IPS-NIHi11 (cell line): ENCODE measurements at places on chromosomes 7 and 10.

GRCh38 chr10:26567351-26567721 lies 129.2 kb downstream of the APBB1IP start:
- DNase-seq: no peak

DNA sequence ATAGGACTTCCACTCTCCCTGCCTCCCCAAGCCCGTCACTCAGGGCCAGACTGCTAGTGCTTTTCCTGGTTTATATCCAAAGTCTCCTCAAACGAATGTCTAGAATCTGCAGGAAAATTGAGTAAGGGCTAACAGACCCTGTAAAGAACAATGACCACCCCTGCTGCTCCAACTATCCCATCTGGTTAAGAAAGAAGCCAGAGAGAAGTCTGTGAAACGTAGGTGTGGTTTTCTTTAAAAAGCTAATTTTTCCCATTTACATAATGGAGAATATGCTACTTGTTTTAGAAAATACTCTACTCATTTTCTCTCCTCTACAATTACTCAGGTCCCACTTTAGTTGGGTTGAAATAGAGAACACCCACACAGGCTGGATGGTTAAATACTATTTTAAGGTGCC lies 72.5 kb downstream of the FAM13C start:
- no peak for DNase-seq

- DNase-seq: no peak
Observed at GRCh38 chr7:135980012-135980551, 2.9 kb upstream of the MTPN start.

- no peak for DNase-seq
Observed at GRCh38 chr10:113562704-113563103, 9.9 kb downstream of the HABP2 start.

DNA sequence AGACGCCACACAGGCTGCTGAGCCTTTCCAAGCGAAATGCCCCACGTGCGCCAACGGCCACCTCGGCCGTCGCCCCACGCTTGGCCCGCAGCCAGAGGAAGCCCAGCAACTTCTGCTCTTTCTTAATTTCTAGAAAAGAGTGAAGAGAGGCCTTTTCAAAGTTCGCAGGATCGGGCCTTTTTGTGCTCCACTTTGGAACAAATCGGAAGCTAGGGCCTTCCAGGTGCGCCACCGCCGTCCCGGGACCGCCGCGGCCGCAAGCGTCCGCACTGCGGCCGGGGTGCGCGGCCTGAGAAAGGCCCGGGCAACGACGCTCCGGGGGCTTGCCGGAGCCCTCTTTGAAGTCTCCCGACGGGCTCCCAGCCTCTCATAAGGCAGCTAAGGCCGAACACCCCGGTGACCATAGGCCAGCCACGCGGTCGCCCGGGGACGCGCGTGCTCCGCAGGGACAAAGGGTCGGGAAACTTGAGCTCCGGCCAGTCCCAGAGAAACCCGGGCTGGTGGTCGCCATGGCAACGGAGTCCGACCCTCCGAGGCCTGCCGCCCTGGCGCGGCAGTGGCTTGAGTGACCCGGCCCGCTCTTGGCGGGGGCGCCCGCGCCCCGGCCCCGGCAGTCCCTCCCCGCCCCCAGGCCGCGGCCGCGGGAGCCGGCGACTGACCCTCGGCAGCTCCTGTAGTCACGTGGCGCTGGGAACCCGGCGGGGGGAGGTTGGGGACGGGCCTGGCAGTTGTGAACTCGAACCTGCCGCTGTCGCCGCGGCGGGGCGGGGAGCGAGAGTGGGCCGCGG lies at the start of gene REPIN1:
TSS of gene REPIN1 (plus strand) at position 727 of the 788 bp plus-strand sequence. CDS start 890 bp downstream, outside the sequence.
- peak; percentile 88 for DNase-seq

DNA sequence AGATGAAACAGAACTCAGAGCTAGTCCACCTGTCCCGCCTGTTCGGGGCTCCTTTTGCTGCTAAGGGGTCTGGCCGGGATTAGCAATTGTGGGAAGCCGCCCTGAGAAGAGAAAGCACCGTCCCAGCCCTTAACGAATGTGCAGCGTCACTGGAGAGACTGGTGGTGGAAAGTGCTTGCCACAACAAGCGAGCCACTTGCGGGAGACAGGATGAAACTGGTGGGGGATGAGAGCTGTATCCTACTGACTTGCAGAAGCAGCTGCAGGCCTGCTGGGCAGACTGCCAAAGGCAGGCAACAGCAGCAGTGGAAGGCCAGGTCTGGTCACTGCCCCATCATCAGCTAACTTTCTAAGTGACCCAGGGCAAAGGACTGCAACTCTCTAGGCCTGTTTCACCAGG lies 95.4 kb downstream of the FAM53B start:
- DNase-seq: no peak

- no peak for DNase-seq
Observed at GRCh38 chr10:111593578-111593977, 516.7 kb downstream of the ADRA2A start.

DNA sequence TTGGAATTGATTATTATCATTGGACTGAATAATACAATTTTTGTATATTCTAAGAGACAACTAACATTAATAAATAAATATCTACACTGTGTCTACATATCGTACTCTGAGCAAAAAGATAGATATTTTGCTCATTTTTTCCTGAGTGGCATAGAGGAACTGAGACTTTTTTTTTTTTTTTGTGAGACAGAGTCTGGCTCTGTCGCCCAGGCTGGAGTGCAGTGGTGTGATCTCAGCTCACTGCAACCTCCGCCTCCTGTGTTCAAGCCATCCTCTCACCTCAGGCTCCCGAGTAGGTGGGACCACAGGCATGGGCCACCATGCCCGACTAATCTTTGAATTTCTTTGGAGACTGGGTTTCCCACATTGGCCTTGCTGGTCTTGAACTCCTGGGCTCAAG lies 14.0 kb downstream of the KMT2E start:
- DNase-seq: no peak

DNA sequence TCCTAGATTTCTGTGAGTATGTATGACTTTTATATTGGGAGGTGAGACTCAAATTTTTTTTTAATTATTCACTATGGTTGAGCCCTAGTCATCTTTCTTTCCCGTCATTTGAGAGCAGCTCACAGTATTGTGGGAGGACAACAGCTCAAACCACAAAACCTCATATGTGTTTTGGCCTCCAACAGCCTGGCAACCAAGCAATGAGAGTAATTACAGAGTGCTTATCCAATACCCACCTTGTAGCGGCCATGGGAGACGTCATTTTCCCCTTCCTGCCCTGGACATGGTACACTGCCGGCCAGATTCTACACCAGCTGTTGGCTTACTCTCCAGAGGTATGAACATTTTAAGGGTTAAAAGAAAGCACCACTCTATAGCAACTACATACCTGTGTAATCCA lies 49.1 kb downstream of the DOCK4 start:
- no peak for DNase-seq

DNA sequence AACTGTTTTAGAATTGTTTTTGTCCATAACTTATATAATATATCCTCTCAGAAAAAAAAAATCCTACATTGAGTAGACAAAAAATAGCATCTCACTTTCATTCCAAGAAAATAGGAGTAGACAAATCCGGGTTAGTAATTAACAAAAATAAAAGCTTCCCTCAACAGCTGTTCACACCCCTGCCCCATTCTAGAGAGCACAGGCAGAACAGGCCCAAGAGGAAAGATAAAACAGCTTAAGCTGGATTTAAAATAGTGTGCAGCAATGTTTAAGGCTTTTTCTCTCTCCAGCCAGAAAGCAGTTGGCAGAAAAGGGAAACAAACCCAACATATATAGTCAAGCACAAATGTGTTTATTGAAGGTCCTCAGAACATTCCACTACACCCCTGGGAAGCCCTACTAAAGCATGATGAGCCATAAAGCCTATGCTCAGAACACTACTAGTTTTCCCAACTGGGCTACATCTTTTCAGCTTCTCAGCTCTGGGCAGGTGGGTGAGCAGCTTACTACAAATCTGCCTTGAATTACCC lies 189.9 kb downstream of the MTERF1 start:
- DNase-seq: no peak

- no peak for DNase-seq
Observed at GRCh38 chr10:52486840-52487611, 172.9 kb downstream of the DKK1 start.

DNA sequence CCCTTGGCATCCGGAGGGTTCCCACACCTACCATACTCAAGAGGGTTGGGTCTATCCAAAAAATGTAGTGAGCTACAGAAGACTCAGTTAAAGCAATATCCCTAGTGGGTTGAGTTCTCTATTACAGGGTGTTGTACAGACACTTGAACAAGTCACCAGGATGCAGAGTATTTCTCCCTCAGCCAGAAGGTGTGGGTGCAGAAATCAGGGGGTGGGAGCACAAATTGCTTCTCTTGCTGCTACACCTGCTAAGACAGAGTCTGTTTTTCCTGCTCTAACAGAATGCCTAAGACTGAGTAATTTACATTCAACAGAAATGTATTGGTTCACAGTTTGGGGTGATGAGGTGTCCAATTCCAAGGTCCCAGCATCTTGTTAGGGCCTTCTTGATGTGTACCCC lies 433.4 kb downstream of the TCERG1L start:
- no peak for DNase-seq

DNA sequence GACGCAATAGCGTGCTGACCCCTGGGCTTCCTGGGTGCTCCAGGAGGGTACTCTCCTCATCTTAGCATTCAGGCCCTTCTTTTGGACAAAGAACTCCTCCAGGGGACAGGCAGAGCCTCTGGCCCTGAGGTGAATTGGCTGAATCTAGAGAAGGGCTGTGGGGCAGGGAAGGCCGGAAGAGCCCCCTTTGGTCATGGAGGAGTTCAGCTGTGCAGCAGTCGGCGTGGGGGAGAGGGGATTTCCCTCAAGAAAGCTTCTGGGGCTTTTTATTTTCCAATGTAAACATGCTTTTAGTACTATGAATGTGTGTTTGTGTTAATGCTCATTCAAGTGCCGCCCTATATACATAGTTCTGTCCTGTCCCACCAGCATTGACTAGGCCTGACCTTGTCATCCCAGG lies 38.8 kb downstream of the FIGNL1 start:
- DNase-seq: no peak

DNA sequence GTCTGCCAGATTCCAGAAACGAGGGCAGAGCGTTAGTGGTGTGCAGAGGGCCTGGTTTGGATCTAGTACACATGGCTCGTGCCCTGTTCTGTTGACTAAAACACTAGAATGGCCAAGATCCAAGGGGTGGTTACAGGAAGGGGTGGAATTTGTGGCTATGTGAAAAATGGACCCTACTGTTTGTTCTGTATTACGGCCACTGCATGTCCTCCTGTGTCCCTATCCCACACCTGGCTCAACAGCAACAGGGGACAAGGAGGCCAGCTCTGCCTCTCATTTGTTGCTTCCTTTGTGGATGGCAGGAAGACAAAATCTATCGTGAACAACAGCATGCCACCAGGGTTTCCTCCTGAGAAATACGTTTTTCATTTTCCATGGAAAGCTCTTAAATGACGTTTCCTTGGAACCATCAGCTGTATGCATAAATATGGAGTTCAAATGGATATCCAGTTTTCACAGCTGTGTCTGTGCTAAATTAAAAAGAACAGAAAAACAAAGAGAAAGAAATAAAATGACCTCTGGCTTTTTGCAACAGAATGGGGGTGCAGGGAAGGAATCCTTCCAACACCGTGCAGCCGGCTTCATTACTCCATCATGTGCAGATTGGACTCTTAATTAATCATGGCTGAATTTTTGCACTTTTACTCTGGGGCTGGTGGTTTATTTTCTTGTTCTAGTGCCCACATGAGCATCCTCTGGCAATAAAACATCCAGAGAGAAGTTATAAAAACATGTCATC lies 318.9 kb downstream of the CXCL12 start:
- no peak for DNase-seq

DNA sequence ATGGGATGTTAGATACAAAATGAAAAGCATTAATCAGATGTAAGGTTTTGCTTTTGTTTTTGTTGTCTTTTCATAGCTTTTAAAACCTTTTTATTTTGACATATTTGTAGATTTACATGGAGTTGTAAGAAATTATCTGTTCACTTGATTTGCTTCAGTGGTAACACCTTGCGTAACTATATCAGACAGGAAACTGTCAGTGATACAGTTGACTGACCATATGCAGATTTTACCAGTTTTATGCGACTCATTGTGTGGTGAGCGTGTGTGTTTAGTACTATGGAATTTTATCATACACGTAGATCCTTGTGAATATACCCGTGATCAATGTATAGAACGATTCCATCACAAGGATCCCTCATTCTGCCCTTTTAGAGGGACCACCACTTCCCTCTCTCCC lies 701.4 kb downstream of the SUGCT start:
- DNase-seq: no peak

- peak; percentile 67 for DNase-seq
Observed at GRCh38 chr10:30553626-30554439, 75.7 kb downstream of the LYZL2 start.

- DNase-seq: no peak
Observed at GRCh38 chr10:49595713-49596492, 14.2 kb upstream of the SLC18A3 start.

GRCh38 chr10:62437696-62438095 lies 63.5 kb downstream of the ZNF365 start:
- DNase-seq: peak; percentile 59

DNA sequence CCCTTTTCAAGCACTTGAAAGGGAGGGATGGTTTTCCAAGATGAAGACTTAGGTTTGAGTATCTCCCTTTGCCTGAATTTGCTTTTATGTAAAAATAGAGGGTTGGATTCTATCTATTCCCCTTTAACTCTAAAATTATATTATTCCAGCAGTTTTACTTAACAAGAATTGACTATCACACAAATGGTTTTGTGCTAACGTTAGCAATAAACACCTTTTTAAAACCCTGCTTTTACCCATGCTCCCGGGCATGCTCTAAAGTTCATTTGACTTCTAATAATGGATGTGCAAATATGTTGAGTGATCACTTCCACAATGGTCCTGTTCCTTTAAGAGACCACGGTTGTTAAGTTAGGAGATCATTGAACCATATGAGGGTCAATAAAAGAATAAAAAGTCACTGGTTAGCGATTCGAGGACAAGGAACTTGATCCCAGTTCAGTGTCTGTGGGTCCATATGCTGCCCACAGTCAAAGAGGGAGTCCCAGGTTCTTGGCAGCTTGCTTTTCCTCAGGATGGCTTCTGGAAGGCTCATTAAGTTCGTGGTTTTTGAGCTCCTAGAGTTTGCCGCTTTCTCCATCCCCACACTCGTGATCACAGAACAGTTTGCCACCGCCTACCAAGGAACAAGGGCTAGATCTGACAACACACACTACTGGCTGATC lies at the start of gene TMEM236:
TSS of gene TMEM236 (plus strand) at position 421 of the 665 bp plus-strand sequence. CDS start at position 516, 95 bp downstream.
- no peak for DNase-seq
